ENCODE measurements at places on chromosomes 1 and 21.

- DNase-seq = no peak
Observed at GRCh38 chr21:25456672-25457071, 150.6 kb downstream of the MRPL39 start.

GRCh38 chr1:1061682-1062345, 12.3 kb downstream of the RNF223 start:
- no peak for DNase-seq

GRCh38 chr1:34278211-34278610, 101.5 kb downstream of the C1orf94 start:
- DNase-seq = no peak

DNA sequence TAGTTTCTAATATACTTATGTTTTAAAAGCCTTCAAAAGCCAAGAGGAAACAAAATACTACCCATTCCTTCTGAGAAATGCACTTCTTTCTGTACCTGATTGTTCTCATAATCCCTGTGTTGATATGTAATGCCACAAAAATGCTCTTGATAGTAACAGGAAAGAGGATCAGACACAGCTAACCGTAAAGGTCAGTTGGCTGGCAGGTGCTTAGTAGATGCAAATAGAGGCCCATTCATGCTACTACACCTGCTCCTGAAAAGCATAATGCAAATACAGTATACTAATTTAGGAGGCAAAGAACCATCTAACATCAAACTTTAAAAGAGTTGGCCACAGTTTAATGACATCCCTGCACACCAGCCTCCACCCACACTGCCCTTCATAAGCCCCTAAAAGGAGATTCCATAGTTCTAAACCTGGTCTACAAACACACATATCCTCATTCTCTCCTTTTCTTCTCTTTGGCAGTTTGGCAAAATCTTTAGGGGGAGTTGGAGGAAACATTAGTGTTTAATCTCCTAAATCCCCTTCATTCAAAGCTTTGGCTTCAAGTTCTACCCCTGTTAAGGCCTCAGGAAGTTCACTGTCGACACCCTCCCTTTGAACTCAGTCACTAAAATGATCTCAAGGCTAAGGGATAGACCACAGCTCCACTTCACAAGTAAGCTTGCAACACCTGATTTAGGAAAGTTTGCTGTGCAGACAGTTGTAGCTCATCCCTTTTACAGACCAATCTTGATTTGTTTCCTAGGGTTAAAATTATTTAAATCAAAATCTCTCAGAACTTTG, 2.9 kb upstream of the CD46 start:
- no peak for DNase-seq

- no peak for DNase-seq
Observed at GRCh38 chr21:27477296-27477695, 510.4 kb upstream of the ADAMTS5 start.

DNA sequence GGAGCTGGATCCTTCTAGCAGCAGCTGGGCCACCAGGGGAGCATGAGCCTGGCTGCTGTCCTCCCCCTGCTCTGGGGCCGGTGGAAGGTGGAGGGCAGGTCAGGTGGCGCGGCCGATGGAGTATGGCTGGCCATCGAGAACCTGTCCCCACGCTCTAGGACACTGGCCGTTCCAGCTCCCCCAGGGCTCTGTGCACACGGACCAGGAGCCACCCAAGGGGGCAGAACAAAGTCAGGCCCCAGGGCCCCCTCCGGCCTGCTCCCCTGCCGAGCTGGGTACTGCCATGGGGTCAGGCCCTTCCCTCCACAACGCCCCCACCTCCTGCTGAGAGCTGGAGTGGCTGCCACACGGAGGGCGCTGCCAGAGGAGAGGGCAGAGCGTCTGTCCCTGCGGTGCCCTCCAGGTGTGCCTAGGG, 4.5 kb upstream of the PLCH2 start:
- DNase-seq = no peak

All from GM04504 (cell line).